ENCODE measurements at places on chromosomes 16 and 17.
A peak's percentile ranks its signal among the peaks of the same experiment; 100 is the strongest.

DNA sequence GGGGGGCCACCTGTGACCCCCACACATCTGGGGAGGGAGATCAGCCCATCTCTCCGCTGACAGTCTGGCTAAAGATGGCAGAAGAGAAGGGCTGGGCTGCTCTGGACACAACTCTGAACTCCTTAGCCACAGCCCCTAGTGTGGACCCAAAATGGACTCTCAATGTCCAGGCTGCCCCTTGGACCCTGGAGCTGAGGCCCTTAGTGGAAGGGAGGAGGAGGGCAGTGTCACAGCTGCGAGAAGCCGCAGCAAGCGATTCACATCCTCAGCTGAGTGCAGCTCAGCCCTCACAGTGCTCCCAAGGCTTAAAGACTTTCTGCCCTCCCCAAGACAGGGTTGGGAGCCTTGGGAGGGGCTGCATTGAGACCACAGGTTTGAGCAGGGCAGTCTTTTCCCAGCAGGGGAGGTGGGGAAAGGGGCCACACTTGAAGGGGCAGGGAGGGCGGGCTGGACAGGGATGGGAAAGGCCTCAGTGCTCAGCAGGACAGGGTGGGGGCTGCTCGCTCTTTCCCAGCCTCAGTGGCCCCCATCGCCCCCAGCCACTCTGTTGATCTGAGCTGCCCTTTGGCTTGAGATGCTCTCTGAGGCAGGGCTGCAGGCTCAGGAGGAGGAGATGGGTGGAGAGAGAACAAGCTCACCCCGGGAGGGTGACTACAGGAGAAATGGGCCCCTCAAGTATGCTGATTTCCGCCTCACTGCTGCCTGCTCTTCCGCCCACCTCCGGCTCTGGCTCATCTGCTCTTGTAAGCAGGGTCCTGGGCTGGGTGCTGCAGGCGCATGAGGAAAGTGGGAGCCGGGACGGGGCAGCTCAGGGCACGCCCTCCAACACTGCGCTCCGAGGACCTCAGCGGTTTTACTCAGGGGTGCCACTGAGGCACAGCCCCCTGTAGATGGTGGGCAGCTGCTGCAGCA, 50.9 kb upstream of the MTSS2 start:
- no peak for DNase-seq

DNA sequence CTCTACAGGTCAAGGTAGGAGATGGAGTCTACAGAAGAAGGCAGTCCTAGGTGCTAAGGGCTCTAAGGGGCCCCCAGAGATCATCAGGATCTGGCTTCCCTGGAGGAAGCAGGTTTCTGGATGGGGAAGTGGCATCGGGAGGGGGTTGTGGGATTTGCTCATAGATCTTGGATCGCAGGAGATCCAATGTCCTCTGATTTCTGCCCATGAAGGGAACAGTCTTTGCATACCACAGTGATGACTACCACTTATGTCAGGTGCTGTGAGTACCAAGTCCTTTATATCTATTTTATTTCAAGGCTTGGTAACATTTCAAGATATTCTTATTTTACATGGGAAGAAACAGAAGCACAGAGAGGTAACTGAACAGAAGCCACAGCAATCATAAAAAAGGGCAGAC, 164.0 kb downstream of the RGS9 start:
- DNase-seq, result no peak

DNA sequence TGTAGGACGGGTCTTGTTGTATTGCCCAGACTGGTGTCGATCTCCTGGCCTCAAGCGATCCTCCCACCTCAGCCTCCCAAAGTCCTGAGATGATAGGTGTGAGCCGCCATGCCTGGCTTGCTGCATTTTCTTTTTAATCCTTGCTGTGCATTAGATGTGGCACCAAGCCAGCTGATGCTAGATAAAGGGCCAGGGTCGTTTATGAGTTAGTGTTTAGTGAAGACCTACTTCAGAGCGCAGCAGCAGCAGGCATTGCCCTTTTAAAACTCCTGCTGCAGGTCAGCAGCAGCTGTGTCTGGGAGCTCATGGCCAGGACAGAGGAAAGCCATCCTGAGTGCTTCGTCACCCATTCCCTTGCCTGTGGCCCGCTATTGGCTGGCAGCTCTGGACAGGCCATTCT, 237.3 kb downstream of the CCDC182 start:
- no peak for DNase-seq

DNA sequence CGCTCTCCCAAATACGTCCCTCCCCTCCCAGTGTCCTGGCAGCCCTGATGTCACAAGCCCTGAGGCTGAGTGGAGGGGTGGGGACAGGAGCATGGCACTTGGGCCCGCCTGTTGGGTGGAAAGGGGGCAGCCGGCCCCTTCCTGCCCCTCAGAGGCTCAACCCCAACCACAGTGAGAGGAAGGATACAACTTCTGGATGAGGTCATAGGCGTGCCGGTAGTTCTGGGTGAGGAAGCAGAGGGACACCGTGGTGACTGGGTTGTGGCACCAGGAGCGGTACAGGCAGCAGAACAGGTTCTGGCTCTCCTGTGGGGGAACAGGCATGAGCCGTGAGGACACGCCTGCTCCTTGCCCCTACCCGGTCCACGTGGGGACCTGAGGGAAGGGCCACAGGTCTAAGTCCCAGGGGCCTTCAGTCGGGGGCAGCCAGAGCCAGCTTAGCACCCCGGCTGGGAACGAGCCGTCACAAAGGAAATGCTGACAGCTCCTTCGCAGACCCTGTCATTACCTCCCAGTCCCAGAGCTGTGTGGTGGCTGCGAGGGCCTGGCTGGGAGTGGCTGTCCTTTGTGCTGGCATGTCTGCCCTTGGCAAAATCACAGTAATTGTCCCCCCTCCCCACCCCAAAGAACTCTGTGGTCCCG, 11.2 kb upstream of the MTSS2 start:
- DNase-seq, result no peak

GRCh38 chr16:69513180-69513966, 52.4 kb upstream of the NFAT5 start:
- DNase-seq, result peak; percentile 78

DNA sequence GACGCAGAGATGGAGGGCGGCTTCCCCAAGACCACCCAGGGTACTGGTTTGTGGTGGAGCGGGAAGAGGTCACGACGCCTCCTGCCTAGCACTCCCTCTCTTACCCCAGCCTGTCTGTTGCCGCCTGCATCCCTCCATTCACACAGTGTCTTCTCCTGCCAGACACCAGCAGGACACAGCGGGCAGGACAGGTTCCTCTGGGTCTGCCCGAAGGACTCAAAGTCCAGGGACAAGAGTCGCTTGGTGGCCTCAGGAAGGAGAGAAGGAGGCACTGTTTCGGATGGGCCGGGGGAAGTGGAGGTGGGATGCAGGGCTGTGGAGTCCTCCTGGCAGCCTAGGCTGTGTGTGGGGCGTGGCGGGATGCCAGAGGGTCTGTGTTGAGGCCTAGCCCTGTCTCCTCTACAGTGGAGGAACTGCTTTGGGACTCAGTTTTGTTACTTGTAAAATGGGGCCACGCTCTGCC, 19.6 kb upstream of the TNS4 start:
- DNase-seq, result no peak

DNA sequence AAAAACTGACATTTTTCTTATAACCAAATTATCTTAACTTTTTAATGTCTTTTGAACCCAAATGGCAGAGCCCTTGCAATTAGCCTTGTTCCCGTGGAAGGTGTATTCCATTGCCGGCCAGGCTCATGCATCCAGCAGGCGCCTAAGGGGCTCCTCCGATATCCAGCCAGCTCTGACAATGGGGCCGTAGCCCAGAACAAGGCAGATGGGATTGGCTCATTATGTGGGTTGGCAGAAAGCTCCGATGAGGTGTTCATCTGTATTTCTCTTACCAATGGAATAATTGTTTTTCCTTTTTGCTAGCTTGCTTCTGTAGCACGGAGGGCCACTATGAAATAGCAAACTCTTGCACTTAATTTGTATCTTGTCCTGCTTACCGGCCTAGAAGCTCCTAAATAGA, 208.2 kb upstream of the CHMP6 start:
- no peak for DNase-seq

GRCh38 chr17:29138184-29138955, 41.8 kb downstream of the MYO18A start:
- no peak for DNase-seq

- DNase-seq, result no peak
These were observed 186.5 kb downstream of the PRKCA start for GRCh38 chr17:66488864-66489263.

GRCh38 chr16:72854267-72854959, 193.5 kb downstream of the ZFHX3 start:
- DNase-seq, result no peak

- no peak for DNase-seq
These were observed 7.3 kb downstream of the ARSG start for GRCh38 chr17:68298601-68299000.

DNA sequence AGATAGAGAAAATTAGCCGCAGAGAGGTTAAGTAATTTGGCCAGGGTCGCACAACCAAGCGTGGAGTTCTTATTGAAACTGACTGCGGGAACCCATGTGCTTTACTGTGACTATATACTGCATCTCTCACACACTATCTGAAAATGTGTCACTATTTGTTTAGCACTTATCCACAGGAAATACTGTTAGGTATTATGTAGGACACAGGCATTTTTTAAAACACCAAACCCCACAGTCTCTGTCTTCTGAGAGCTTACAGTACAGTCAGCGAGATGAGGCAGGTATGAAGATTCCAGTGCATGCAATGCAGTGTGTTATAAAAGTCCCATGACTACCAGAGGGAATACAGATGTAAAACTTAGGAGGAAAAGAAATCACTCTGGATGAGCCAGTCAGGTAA, 11.3 kb downstream of the RBL2 start:
- no peak for DNase-seq

DNA sequence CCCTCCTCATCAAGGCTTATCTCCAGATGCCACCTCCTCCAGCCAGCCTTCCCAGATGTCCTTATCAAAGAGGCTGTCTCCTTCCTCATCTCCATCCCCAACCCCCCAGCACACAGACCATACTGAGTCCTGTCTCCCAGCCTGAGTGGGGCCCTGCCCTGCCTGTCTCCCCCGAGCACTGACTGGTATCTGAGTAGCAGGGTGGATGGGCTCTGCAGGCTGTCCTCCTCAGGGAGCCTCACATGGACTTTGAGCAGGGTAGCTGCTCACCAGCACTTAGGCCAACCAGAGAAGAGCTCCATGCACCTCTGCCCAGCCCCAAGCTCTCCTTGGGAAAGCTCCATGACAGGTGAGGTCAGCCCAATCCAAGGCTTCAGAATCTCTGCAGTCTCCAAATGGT, 20.0 kb upstream of the ITGA3 start:
- no peak for DNase-seq

DNA sequence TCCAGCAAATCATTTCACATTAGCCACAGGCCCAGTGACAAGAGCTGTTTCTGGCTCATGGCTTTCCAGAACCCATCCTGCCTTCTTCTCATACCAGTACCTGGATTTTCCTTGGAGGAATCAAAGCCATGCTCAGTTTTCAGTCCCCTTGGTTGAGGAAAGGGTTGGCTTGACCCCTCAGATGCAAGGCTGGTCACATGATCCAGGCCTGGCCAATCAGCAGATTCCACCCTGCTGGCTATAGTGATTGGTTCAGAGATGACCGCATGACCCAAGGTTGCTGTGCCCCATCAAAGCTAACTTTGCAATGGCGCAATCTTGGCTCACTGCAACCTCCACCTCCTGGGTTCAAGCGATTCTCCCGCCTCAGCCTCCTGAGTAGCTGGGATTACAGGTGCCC, 45.0 kb downstream of the MMP15 start:
- no peak for DNase-seq

DNA sequence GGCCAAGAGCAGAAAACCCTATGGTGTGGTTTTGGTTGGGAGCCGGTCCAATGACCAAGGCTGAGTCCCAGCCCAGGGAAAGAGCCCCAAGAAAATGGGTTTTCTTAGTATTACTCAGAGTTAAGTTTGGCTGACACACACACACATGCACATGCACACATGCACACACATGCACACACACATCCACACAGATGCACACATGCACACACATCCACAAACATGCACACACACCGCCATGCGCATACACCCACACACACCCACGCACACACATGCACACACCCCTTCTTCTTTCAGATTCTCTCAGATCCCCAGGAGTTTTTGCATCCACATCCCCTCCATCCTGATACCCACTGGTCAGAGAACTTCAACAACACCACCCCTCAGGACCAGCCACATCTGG, 9.1 kb downstream of the ABCC12 start:
- no peak for DNase-seq

GRCh38 chr16:2085669-2086068, 37.9 kb downstream of the TSC2 start:
- DNase-seq, result peak; percentile 49

GRCh38 chr16:85303354-85303883, 191.1 kb upstream of the CIBAR2 start:
- no peak for DNase-seq

Data from AG08395 (cell line).